Left renal cortex interstitium (tissue), 4 donors: ENCODE measurements at places on chromosomes 6 and 20. TPM values are rescaled to one million over a fixed set of nuclear protein-coding genes. Genes with fewer than 3 reads are reported as not detected.

- DNase-seq: no peak
Observed at GRCh38 chr6:132569170-132569569, 952 bp upstream of the TAAR6 start.

GRCh38 chr6:151753581-151753980, 53.9 kb upstream of the ESR1 start:
- DNase-seq: no peak

DNA sequence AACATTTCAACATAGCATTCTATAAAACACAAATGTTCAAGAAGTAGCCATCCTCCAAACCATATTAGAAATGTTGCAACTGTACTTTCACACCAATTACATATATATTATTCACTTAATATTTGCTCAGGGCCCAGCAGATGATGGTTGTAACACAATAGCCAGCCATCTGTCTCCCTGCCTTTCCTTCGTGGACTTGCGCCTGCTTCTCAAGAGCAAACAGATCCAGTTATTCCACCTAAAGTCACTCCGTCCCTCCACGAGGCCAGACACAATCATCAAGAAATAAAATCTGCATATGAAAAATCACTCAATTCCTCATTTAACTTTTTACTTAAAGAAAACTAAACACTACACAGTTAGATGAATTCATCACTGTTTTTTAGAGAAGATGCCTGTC, 160.4 kb downstream of the RALGAPA2 start:
- no peak for DNase-seq

COQ3 gene
- 10.3 TPM for polyA plus RNA-seq

DNA sequence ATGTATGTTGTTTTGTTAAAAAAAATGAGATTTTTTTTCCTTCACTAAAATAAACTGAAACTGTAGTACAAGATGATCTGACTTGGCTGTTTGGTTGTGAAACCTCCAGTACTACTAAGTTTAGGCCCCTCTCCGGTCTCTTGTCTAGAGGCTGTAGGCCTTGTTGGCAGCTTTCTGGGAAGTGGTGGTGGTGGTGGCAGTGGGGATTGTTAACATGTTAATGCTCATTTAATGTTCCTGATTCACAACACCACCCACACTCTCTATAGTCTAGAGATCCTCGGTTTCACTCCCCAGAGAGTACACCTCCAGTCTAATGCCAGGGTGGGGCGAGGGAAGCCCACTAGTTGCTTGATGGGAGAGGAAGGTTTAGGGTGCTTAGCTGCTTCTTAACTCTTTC, 24.1 kb downstream of the STK4 start:
- no peak for DNase-seq

- no peak for DNase-seq
Observed at GRCh38 chr6:167796192-167796981, 30.3 kb upstream of the AFDN start.

- no peak for DNase-seq
Observed at GRCh38 chr6:3625149-3625979, 126.1 kb downstream of the PXDC1 start.
